ENCODE measurements at places on chromosomes 7 and 10. TPM values are rescaled to one million over a fixed set of nuclear protein-coding genes. Genes with fewer than 3 reads are reported as not detected.

Gene BRAF
- polyA plus RNA-seq: 9.7 TPM

Gene CPVL
- polyA plus RNA-seq: 10.3 TPM

Gene FAM25G
- not detected for polyA plus RNA-seq

Gene ANKRD22
- 0.29 TPM for polyA plus RNA-seq

Gene FLNC
- polyA plus RNA-seq: 2.3 TPM

Gene CYP3A5
- polyA plus RNA-seq: 80.0 TPM

Gene FANK1
- 19.1 TPM for polyA plus RNA-seq

Gene PTPN20
- polyA plus RNA-seq: 4.5 TPM

Gene SPDYE2B
- not detected for polyA plus RNA-seq

Gene INA
- 4.7 TPM for polyA plus RNA-seq

Gene LMBR1
- 16.9 TPM for polyA plus RNA-seq

Gene CPN1
- not detected for polyA plus RNA-seq

Gene NRAP
- polyA plus RNA-seq: not detected

Gene SPDYE16
- polyA plus RNA-seq: 0.16 TPM

Gene ELAPOR2
- polyA plus RNA-seq: 8.1 TPM

Gene LRRC18
- polyA plus RNA-seq: not detected

Gene OR2A1
- not detected for polyA plus RNA-seq

Gene GPR37
- polyA plus RNA-seq: 0.11 TPM

Gene GHRHR
- 0.44 TPM for polyA plus RNA-seq

Gene CRHR2
- not detected for polyA plus RNA-seq

Gene HMX3
- polyA plus RNA-seq: not detected

Gene NEBL
- 26.4 TPM for polyA plus RNA-seq

Gene TACR2
- 0.33 TPM for polyA plus RNA-seq

Gene AKR1C1
- polyA plus RNA-seq: 14.2 TPM

Gene FAM25C
- polyA plus RNA-seq: not detected

Gene GDF10
- 0.64 TPM for polyA plus RNA-seq

Gene CD36
- 29.8 TPM for polyA plus RNA-seq

Gene CYP3A7
- 0.32 TPM for polyA plus RNA-seq

Gene AMPH
- polyA plus RNA-seq: 0.91 TPM

Gene TMEM196
- 0.16 TPM for polyA plus RNA-seq

Gene TMEM72
- not detected for polyA plus RNA-seq

Gene PVRIG
- polyA plus RNA-seq: not detected

Gene JCAD
- 17.1 TPM for polyA plus RNA-seq

Gene FAM241B
- polyA plus RNA-seq: 3.4 TPM

Gene HOXA7
- polyA plus RNA-seq: 25.3 TPM

Gene TAS2R4
- 0.56 TPM for polyA plus RNA-seq

Gene FGL2
- polyA plus RNA-seq: 4.8 TPM

Gene COL1A2
- polyA plus RNA-seq: 168 TPM

Gene ENO4
- 0.24 TPM for polyA plus RNA-seq

All from adrenal gland (tissue), 19 donors.